ENCODE measurements at places on chromosomes 5 and 9.

DNA sequence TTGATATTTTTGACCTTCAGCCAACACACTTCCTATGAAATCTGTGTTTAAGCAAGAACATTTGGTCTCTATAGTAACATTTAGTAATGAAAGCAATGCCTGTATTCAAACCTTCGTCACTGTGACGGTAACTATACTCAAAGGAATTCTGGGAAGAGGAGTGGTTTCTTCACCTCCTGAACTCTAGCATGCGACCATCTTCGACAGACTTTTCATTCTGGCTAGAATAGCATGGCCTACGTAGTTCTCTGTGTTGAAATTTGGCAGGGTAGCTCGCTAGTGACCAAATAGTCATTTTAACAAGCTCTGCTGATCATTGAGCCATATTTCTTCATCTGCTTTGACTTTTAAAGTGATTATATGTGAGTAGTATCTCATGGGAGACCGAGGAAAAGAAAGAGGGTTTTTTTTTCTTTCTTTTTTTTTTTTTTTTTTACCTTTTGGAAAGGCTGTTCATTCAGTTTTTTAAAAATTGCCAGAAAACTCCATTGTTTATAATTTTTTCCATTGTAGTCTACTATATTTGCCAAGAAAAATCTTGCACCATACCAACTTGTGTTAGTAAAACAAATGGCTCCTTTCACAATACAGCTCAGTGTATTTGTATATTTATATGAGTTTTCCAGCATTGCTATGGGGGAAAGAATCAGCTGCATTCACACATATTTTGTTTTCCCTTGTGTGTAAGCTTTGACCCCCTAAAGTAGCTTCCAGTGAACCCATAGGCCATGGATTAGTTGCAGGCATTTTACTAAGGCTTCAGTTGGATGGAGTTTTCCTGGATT is 166.8 kb downstream of the NNT start:
- DNase-seq: no peak

DNA sequence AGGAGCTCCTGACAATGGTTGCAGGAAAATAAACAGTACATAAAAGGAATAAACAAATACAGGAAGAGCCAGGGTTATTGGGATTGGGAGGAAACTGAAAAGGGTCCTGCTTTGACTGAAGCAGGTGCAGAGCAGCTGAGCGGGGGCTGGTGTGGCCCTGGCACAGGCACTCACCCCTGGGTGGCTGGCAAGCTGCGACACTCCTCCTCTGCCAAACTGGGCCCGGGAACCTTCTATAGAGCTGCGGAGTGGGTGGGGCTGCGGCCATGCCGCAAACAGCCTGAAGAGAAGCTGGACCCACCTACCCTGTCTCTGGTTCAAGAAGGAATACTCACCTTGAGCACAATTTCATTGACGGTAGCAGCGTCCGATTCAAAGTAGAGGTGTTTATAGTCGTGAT is 182.5 kb downstream of the GAPVD1 start:
- DNase-seq: no peak

DNA sequence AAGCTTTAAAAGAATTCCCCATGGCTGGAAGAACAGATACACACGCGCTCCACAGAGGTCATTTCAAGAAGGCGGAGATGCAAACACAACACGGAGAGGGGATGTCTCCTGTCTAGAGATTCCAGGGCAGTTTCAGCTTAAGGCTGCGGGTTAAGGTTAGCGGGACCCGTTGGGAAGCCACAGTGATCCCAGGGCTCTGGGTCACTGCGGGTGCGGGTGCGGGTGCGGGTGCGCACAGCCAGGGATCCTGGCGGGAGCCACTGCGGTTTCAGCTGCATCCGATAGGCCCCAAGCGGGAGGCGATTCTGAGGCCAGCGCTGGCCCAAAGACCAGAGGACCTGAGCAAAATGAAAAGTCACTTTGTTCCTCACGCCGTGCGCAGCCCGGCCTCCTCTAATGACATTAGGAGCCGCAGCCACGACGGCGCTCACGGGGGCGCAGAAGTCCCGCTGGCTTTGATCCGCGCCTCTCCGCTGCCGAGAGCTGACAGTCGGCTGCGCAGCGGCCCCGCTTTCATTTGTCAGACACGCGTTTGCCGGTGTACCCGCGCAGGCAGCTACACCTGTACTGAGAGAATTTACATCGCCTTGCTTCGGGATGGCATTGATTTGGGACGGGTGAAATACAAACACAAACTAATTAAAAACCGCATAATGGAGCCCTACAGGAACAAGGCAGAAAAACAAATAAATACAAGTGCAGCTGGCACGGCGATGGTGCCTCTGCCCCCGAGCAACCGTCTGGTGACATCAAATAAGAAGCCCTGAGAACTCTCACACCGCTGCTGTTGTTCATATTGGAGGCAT is 5.3 kb upstream of the IRX1 start:
- no peak for DNase-seq

GRCh38 chr9:122252796-122253195 is 11.8 kb downstream of the RBM18 start:
- DNase-seq: no peak

- no peak for DNase-seq
Observed at GRCh38 chr9:9719373-9720112, 893.3 kb downstream of the PTPRD start.

DNA sequence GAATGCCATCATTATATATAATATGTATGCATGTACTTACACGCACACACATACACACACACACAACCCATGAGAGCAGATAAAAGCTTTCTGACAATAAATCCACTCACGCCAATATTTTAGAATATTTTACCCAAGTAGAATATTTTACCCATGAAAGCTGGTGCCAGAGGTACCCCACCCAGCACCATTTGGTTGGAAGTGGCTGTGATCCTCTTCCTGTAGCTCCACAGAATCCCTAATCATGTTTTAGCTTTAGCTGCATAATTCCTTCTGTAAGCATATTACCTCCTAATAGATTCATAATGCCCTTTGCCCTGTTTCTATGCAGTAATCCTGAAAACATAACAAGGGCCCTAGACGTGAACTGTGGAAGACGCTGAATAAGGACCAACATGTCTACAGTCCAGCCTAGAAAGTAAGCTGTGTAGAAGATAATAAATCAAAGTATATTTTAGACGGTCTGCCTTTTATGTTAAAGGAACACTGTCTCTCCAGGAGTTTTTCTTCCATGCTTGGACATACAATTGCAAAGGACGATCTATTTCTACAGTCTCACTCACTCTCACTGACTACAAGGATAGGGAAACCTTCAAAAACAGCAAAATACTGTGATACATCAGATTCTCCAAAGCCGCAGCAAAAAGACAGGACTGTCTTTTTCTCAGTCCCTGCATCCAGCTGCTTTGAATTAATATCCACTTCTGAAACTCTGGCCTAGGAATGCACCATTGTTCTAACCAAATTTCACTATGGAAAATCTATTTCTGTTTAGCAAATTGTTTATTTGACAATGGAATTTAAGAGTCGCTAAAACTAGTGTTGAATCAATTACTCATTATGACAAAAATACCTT is 98.2 kb downstream of the USP20 start:
- DNase-seq: no peak

DNA sequence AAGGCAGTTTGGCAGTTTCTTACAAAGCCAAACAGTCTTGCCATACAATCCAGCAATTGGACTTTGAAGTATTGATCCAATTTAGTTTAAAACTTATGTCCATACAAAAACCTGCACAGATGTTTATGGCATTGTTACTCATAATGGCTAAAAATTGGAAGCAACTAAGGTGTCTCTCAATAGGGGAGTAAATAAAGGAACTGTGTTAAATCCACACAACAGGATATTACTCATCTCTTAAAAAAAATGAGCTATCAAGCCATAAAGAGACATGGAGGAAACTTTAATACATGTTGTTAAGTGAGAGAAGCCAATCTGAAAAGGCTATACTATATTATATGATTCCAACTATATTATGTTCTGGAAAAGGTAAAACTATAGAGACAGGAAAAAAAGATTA is 313.6 kb upstream of the CD180 start:
- DNase-seq: no peak

DNA sequence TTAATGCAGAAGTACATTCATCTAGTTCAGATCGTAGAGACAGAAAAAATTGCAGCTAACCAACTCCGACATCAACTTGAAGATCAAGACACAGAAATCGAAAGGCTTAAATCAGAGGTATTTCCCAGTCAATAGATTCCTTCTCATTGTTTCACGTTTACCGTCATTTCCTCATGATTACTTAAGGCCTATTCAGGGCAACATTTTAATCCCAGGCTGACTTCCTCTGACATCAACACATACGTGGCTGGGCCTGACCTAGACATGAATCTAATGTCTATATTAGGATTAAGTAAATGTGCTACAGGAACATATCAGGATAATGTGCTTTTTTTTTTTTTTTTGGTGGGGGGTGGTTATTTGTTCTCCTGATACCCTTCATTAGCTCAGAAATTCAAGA is 107.9 kb downstream of the RASGRF2 start:
- DNase-seq: no peak

DNA sequence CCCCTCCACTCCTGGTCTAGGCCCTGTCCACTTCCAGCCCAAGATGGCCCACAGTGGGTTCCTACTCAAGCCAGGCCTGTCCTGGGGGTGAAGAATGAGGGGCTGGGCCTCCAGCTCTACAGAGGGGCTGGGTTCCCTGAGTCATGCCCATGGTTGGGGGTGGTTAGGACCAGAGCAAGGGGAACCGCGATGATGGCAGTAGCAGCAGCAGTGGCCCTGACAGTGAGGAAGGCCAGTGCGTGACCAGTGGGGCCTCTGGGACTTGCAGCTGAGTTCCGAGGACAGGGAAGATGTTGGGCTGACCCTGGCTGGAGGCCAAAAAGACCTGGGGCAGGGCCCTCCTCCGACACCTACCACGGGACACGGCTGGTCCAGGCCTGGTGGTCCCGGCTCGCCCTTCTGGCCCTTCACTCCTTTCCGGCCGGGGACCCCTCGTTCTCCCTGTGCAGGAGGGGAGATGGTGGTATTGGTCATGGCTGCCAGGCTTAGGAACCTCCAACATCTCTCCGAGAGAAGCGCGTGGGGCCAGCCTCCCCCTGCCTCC is 9.2 kb upstream of the PHYKPL start:
- DNase-seq: no peak

DNA sequence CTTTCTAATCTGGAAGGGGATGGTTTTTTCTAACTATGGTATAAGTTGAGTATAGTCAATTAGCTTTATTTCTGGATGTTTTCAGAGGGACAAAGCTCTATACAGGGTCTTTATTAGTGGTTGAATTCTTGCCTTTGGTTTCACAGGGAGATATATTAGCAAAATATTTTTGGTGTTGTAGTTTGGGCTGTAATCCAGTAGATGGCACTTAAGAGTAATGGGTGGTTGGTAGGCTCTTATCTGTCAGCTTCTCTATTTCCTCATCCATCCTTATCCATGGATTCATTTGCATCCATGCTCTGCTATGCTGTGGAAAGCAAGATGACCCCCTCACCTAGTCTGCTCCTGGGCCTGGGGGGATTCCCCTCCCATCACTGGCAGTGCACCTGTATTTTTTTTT is 363.6 kb upstream of the CYLC2 start:
- DNase-seq: no peak

DNA sequence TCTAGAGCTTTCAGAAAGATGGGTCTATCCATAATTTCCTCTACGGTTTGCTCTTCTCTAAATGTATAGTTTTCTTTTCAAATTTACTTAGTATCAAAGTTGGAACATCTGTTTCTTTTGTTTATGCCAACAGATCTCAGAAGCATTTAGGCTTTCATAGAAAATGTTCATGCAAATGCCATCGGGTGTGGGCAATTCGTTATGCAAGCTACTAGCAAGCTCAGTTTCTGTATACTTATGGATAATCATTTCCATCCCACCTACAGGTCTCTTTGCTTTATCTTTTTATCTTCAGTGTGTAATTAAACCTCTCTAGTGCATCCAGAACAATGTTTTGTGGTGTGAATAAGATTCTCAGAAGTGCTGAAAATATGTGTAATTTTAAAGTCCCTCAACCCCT is 59.9 kb downstream of the NUDT12 start:
- DNase-seq: no peak

- DNase-seq: no peak
Observed at GRCh38 chr9:87195306-87195705, 248.0 kb upstream of the GAS1 start.

DNA sequence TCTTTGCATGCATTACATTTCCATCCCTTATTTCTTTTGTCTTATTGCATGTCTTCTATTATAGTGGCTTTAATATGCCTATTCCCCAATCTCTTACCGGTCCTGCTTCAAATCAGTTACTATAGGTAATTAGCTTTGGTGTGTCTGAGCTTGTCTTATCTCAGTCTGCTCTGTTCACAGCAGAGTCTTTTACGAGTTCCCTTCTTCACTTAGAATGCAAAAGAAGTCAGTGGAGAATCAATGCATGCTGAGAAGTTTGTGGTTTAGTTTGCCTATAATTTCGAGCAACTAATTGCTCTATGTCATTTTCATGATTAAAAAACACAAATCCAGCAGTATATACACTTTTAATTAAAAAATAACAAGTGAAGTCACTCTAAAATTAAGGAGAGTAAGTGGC is 545.0 kb downstream of the SLCO4C1 start:
- DNase-seq: no peak

GRCh38 chr5:116756531-116756930 is 181.9 kb upstream of the SEMA6A start:
- DNase-seq: no peak

GRCh38 chr5:68482199-68482598 is 266.6 kb downstream of the PIK3R1 start:
- no peak for DNase-seq

GRCh38 chr5:56346044-56346710 is 113.0 kb upstream of the ANKRD55 start:
- DNase-seq: no peak

GRCh38 chr5:72480841-72481240 is 26.4 kb downstream of the ZNF366 start:
- DNase-seq: no peak

- DNase-seq: no peak
Observed at GRCh38 chr9:37551888-37552287, 24.3 kb downstream of the FBXO10 start.

DNA sequence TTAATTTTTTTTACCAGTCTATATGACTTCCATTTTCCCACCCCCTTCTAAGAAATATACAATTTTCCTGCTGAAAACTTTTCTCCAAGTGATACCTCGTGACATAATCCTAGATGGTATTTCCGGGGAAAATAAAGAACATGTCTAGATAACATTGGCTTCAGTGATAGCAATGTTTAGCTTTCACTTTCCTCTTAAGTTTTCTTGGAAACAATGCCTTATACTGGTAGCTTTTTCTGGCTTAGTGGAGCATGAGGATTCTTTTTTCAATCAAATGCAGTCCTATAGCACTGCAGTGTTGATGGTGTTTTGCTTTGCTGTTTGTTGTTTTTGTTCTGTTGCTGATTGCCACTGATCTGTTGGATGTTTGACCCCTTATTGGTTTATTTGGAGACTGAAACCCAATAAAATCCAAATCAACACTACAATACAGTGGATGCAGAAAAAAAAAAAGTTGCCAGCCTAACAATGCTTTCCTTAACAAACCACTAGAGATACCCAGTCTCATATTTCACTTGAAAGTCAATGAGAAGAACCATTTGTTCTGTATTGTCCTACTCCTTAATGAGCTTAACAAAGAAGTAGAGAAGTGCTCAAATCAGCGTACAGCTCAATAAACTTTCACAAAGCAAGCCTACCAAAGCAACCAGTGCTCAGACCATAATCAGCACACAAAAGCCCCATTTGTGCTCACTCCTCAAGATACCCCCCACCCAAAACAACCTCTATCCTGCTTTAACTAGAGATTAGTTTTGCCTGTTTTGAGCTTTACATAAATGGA is 74.2 kb upstream of the GRAMD2B start:
- no peak for DNase-seq

All from CD4-positive, alpha-beta T cell treated with Interleukin-10 for 1 hour (primary cell).